Kidney (tissue), 22 donors: ENCODE measurements at places on chromosomes 3 and 15. TPM values are rescaled to one million over a fixed set of nuclear protein-coding genes. Genes with fewer than 3 reads are reported as not detected.

- DNase-seq: peak; percentile 10
Measured at GRCh38 chr3:53102601-53103147, 27.6 kb downstream of the RFT1 start.

GRCh38 chr3:159926573-159926972 lies 62.1 kb upstream of the IL12A start:
- DNase-seq: no peak

DNA sequence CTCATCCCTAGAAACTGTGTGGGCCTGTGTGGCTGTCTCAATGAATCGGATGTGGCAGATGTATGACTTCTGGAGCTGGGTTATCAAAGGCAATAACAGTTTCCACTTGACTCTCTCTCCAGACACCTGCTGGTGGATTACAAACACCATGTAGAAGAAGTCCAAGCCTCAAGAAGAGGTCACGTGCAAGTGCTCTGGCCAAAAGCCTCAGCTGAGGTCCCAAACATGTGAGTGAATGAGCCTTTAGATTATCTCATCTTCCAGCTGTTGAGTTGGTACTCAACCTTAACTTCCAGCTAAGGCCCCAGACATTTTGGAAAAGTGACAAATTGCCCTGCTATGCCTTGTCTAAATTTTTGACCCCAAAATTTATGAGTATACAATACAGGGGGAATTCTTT lies 42.7 kb upstream of the IL12A start:
- DNase-seq: no peak

- DNase-seq: no peak
Measured at GRCh38 chr3:114406922-114407321, 113.1 kb downstream of the TIGIT start.

- no peak for DNase-seq
Measured at GRCh38 chr3:170634663-170635384, 48.9 kb upstream of the SLC7A14 start.

Gene TIGIT
- polyA plus RNA-seq: not detected

Gene TGM5
- not detected for polyA plus RNA-seq

DNA sequence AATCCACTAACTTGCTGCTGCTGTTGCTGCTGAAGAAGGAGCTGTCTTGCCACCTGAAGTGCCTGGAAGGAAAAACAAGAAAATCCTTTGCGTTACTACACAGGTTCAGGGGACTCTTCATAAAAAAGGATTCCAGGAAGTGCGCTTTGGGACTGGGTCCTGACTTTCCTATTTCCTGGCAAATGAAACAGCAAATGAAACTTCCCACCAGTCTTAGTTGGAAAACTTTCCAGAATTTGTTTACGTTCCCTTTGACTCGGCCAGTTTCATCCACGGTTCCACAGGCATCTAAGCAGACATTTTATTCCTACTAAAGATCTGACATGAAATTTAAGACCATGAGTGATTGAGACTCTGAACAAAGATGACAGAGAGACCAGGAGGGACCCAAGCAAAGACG lies 471.0 kb downstream of the FOXP1 start:
- DNase-seq: no peak

- DNase-seq: no peak
Measured at GRCh38 chr3:16028604-16029003, 145.9 kb upstream of the GALNT15 start.
